ENCODE measurements at places on chromosomes 2 and 18. TPM values are rescaled to one million over a fixed set of nuclear protein-coding genes. Genes with fewer than 3 reads are reported as not detected.

Gene ERBB4
- 2.6 TPM for total RNA-seq

Gene G6PC2
- not detected for total RNA-seq

Gene SOS1
- total RNA-seq: 16.4 TPM

Gene RPRM
- total RNA-seq: 2.1 TPM

Gene RNU2-63P
- total RNA-seq: not detected

Gene C1QL2
- not detected for total RNA-seq

Gene LYPD6
- total RNA-seq: 3.7 TPM

Gene CRYGD
- not detected for total RNA-seq

Gene CAPN14
- total RNA-seq: 0.58 TPM

Gene ANTXR1
- total RNA-seq: 35.5 TPM

Gene ALPG
- total RNA-seq: not detected

Gene XDH
- total RNA-seq: 4.4 TPM

Gene ARHGAP28
- total RNA-seq: 4.6 TPM

Gene SERPINB3
- not detected for total RNA-seq

Gene ACTG2
- 0.27 TPM for total RNA-seq

Gene IL1R2
- total RNA-seq: not detected

Gene CDH2
- total RNA-seq: 196 TPM

Gene POMC
- 7.7 TPM for total RNA-seq

Gene CCDC102B
- total RNA-seq: 1.6 TPM

Gene LOXHD1
- 0.14 TPM for total RNA-seq

Gene SKOR2
- not detected for total RNA-seq

Gene RBMS1
- 52.5 TPM for total RNA-seq

Gene SLC9A4
- total RNA-seq: 3.2 TPM

Gene ERFE
- total RNA-seq: 113 TPM

Gene SERPINB11
- not detected for total RNA-seq

Gene VSNL1
- 0.13 TPM for total RNA-seq

Gene CERKL
- 0.07 TPM for total RNA-seq

Gene ADGRF3
- total RNA-seq: 0.08 TPM

All from kidney epithelial cell (primary cell).